Glutamatergic neuron (in vitro differentiated cells): ENCODE measurements at places on chromosomes 1 and 21. TPM values are rescaled to one million over a fixed set of nuclear protein-coding genes. Genes with fewer than 3 reads are reported as not detected.

GRCh38 chr1:53115403-53116306 lies 26.8 kb downstream of the SLC1A7 start:
- H3K36me3 ChIP-seq: peaks cover 8% of the 10 kb centered on the region
- peaks cover 7% of the 10 kb centered on the region for H3K27me3 ChIP-seq
- H3K27ac ChIP-seq: peak overlapping the region; percentile 59

Gene S100A9
- not detected for total RNA-seq

- H3K27ac ChIP-seq: no peak overlapping the region
- no peak for DNase-seq
- H3K4me3 ChIP-seq: no peak overlapping the region
Measured at GRCh38 chr1:212471891-212472675, 39.4 kb downstream of the NENF start.

DNA sequence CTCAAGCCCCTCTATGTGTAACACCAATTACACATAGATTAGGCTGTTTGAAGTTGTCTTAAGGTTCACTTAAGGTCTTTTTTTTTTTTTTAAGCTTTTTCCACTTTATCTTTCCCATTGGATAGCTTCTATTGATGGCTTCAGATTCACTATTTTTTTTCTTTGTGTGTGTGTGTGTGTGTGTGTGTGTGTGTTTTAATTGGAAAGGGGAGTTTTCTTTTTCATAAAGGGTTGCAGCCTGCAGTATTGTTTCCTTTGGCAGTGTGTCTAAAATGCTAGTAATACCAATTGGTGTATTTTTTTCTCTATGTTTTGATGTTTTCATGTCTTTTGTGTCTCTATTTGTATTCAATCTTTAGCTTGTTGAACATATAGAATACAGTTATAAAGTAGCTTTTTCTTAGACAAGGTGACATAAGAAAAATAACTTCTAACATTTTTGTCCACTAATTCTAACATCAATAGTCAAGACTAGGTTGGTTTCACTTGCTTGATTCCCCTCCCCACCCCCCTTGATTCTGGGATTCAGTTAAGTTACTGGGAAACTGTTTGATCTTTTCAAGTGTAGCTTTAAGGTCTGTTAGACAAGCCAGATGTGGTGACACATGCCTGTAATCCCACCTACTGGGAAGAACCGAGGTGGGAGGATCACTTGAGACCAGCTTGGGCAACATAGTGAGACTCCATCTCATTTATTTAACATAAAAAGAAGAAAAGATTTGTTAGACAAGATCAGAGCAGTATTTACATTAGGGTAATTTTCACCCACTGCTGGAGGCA lies 21.4 kb downstream of the PRRC2C start:
- no peak for DNase-seq
- H3K4me3 ChIP-seq: peak overlapping the region; percentile 9
- H3K4me1 ChIP-seq: peaks cover 17% of the 10 kb centered on the region

DNA sequence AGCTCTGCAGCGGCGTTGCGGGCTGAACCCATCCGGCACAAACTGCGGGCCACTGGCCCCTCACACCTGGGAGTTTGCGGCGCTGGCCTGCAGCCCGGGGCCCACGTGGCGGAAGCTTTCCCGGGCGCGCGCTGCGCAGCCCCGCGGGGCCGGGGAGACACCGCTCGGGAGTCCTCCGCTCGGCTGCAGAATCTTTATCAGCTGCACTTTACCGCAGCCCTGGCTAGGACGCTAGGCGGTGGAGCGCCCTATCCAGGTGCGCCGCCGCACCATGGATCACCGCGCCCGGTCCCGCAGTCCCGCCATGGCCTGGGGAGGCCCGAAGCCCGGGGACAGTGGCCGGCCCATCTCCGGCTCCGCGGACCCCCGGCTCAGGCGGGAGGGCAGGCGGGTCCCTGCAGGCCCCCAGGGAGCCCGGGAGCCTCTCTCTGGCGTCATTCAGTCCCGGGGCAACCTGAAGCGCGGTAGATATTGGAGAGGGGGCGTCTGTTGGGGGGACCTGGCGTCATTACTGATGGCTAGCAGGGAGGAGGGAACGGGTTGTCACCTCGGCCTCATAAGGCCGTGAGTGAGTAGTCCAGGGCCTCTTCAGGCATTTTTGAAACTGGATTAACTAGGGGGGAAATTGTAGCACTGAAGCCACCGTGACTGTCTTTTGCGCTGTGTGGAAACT lies 5.7 kb upstream of the OLIG2 start:
- peaks cover 29% of the 10 kb centered on the region for H3K27me3 ChIP-seq
- peaks cover 17% of the 10 kb centered on the region for H3K4me1 ChIP-seq
- peak overlapping the region; percentile 81 for H3K4me3 ChIP-seq
- no peaks in the 10 kb centered on the region for H3K36me3 ChIP-seq

GRCh38 chr1:147177611-147178380 lies 5.5 kb upstream of the PRKAB2 start:
- H3K4me1 ChIP-seq: peaks cover 4% of the 10 kb centered on the region
- peaks cover under 1% of the 10 kb centered on the region for H3K27me3 ChIP-seq
- no peak overlapping the region for H3K4me3 ChIP-seq

Gene SMG5
- 86.6 TPM for total RNA-seq

Gene PCAT6
- total RNA-seq: 7.7 TPM

Gene BTF3L4
- 90.5 TPM for total RNA-seq

DNA sequence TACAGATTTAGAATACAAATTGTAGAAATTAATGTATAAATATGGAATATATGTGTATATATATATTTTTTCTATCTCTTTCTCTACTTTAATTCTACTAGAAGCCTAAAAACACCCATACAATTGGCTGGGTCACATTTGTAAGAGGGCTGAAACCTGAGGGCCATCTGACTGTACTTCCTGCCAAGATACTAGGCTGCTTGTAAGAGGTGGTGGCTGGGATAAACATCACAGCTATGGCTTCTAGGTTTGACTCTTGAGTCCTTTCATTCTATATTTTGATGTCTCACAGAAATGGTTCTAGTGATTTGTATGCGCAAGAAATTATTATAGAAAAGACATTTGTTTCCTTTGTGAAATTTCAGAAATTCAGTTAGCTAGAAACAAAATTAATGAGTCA lies 1155.2 kb upstream of the B3GALT2 start:
- peaks cover 11% of the 10 kb centered on the region for H3K27me3 ChIP-seq
- H3K4me1 ChIP-seq: peaks cover 37% of the 10 kb centered on the region
- H3K36me3 ChIP-seq: no peaks in the 10 kb centered on the region
- peak overlapping the region; percentile 67 for H3K27ac ChIP-seq

GRCh38 chr1:5477716-5478115 lies 514.5 kb downstream of the NPHP4 start:
- H3K36me3 ChIP-seq: peaks cover 8% of the 10 kb centered on the region
- H3K4me1 ChIP-seq: no peaks in the 10 kb centered on the region
- H3K4me3 ChIP-seq: no peak overlapping the region
- DNase-seq: no peak
- peaks cover 5% of the 10 kb centered on the region for H3K27me3 ChIP-seq

GRCh38 chr1:14672005-14672404 lies 73.5 kb downstream of the KAZN start:
- H3K4me3 ChIP-seq: no peak overlapping the region
- H3K4me1 ChIP-seq: peaks cover 10% of the 10 kb centered on the region
- H3K27me3 ChIP-seq: peaks cover 4% of the 10 kb centered on the region
- no peak overlapping the region for H3K27ac ChIP-seq
- no peak for DNase-seq
- H3K36me3 ChIP-seq: peaks cover 5% of the 10 kb centered on the region

DNA sequence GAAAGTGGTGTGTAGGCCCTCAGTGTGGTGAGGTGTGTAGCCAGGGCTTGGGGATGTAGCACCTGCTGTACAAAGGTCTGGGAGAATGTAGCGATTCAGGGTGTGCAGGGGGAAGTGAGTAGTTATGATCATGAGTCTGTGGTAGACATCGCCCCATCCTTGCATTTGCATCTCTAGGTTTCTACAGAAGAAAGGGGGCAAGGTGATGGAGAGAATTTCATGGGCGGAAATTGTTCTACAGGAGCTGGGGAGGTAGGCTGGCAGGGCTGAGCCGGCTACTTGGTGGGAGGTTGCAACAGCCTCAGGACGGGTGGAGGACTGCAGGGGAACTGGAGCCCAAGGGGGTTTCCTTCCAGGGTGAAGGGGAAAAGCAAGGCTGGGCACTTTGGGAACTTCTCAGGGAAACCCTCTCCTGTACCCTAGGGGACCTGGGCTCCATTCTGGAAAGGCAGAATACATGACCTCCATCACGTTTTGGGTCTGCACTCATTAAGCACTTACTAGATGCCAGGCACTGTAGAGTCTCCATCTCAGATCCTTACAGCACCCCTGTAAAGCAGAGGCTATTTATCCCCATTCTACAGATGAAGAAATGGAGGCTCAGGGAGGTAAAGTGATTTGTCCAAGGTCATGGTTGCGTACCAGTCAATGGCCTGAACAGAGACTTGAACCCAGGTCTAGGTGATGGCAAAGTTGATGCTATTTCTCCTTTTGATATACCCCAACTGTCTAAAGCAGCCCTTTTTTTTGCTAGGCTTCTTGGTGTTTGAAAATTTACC lies 14.5 kb upstream of the TNFRSF1B start:
- H3K4me1 ChIP-seq: no peaks in the 10 kb centered on the region
- H3K4me3 ChIP-seq: no peak overlapping the region
- H3K36me3 ChIP-seq: no peaks in the 10 kb centered on the region
- DNase-seq: no peak
- no peak overlapping the region for H3K27ac ChIP-seq
- H3K27me3 ChIP-seq: peaks cover 5% of the 10 kb centered on the region

Gene TRIM45
- total RNA-seq: 6.7 TPM

Gene HNRNPCL2
- total RNA-seq: not detected

DNA sequence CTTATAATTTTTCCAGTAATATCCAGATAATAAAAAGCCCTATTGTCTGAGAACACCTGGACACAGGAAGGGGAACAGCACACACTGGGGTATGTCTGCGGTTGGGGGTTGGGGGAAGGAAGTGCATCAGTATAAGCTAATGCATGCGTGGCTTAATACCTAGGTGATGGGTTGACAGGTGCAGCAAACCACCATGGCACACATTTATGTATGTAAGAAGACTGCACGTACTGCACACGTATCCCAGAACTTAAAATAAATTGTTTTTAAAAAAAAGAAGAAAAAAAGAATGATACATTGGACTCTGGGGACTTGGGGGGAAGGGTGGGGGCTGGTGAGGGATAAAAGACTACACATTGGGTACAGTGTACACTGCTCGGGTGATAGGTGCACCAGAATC lies 144.9 kb upstream of the C1orf174 start:
- H3K36me3 ChIP-seq: no peaks in the 10 kb centered on the region
- no peak overlapping the region for H3K4me3 ChIP-seq
- DNase-seq: no peak
- H3K27me3 ChIP-seq: peaks cover 4% of the 10 kb centered on the region
- H3K4me1 ChIP-seq: no peaks in the 10 kb centered on the region

Gene FBXO44
- 51.7 TPM for total RNA-seq

Gene MSH4
- 0.20 TPM for total RNA-seq

GRCh38 chr1:22529901-22530621 lies 33.2 kb upstream of the EPHA8 start:
- H3K27ac ChIP-seq: no peak overlapping the region
- H3K4me1 ChIP-seq: peaks cover 20% of the 10 kb centered on the region
- no peak for DNase-seq
- no peak overlapping the region for H3K4me3 ChIP-seq

Gene PPIAL4G
- 0.61 TPM for total RNA-seq

DNA sequence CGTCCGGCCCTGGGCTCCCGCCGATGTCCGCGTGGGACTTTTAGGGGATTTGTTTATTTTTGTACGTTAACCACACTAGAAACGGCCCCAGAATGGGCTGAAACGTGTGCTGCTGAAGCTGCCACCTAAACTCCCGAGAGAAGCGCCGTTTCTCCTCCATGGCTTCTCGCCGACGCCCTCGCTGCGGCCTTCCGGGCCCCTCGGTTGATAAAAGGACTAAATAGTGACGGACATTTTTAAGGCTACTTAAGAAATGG lies 678 bp upstream of the PTTG1IP start:
- H3K36me3 ChIP-seq: no peaks in the 10 kb centered on the region
- peak overlapping the region; percentile 83 for H3K4me3 ChIP-seq
- peak overlapping the region; percentile 20 for H3K27ac ChIP-seq
- DNase-seq: no peak
- H3K4me1 ChIP-seq: peaks cover 24% of the 10 kb centered on the region

DNA sequence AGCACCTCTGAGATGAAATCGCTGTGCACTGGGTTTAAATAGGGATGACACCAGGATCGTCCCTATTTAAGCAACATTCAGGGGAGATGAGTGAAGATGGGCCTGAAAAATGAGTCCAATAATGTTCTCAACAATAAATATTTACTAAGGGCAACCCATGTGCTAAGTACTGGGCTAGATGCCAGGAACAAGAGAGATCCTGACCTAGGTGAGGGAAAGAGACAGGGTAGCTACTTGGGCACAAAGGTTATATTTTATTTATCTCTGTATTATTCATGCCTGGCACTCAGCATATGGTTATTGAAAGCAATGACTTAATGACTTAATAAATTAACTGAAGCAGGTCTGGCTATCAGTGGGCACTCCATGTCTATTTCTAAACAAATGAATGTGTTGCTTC lies 27.4 kb upstream of the AVPR1B start:
- peaks cover 10% of the 10 kb centered on the region for H3K4me1 ChIP-seq
- no peak for DNase-seq
- peaks cover 5% of the 10 kb centered on the region for H3K36me3 ChIP-seq
- H3K27ac ChIP-seq: peak overlapping the region; percentile 11
- H3K27me3 ChIP-seq: peaks cover 3% of the 10 kb centered on the region

Gene WNT3A
- total RNA-seq: not detected
